ENCODE measurements at places on chromosomes 3 and 15.

GRCh38 chr15:59531066-59531675 is 80.4 kb upstream of the GCNT3 start:
- no peak for DNase-seq

DNA sequence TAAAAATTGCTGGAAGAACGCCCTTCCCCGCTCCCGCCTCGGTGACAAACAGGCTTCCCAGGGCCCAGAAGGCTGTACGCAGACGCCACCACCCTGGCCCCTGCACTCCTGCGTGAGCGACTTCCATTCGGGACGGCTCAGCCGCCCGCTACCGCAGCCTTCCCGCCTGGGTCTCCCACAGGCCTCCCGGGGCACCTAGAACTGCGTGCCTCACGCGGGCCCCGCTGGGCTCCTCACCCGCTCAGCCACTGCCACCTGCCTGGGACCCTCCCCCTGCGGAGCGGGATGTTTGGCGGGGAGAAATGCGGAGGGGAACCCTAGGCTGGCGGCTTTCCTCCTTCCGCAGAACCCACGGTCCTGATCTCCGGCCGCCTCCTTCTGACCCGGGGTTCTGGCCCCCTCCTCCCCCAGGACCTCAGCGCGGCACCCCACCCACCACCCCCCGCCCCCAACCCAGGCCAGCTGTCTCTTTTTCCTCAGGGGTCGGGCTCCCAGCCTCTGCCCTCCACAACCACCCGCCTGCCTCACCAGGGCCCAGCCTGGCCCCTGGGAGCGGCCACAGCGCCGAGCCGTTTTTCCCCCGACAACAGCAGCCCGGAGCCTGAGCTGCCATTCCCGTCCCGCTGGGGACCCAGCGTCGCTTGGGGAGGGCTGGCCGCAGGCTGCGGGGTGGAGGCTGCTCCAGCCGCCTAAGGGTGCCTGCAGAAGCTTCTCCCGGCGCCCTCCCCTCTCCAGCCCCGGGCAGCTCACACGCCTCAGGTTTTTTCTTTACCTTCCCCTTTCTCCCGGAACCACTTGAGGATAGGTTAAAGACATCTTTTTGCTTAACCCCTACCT is 27.6 kb upstream of the RAB7A start:
- DNase-seq, result no peak

DNA sequence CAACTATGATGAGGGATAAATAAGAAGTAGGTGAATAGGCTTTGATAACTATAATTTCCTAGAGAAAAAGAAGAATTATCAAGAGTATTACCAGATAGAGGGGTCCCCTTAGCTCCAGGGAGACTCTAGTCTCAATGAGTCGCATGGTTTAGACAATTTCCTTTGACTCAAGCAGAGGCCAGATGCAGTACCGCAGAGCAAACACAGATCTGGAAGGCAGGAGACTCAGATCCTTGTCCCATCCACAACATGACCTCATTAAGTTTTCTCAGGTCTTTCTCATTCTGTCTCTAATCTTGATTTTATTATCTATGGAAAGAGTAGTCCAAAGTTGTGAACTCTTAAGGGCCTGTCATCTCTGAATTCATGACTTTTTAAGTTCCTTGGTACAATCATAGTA is 987.9 kb downstream of the NTRK3 start:
- no peak for DNase-seq

- DNase-seq, result no peak
These were observed 119.9 kb upstream of the CBLB start for GRCh38 chr3:105988540-105989212.

Data from effector CD4-positive, alpha-beta T cell (primary cell).